ENCODE measurements at places on chromosomes 13 and 19.

- DNase-seq, result no peak
Measured at GRCh38 chr13:78759704-78760103, 100.7 kb upstream of the OBI1 start.

- no peak for DNase-seq
Measured at GRCh38 chr19:11168568-11168967, 13.0 kb upstream of the SPC24 start.

- no peak for DNase-seq
Measured at GRCh38 chr13:42650506-42650905, 76.6 kb downstream of the TNFSF11 start.

- no peak for DNase-seq
Measured at GRCh38 chr19:50510121-50510670, 795 bp downstream of the JOSD2 start.
